NCI-H460 (cell line): ENCODE measurements at places on chromosomes 3 and 15.

GRCh38 chr3:160094562-160094961, 105.9 kb downstream of the IL12A start:
- DNase-seq, result no peak

GRCh38 chr3:148330542-148330941, 367.2 kb upstream of the AGTR1 start:
- no peak for DNase-seq

- no peak for DNase-seq
Measured at GRCh38 chr3:155790272-155790925, 15.7 kb downstream of the C3orf33 start.

GRCh38 chr3:190224456-190224855, 97.8 kb downstream of the CLDN1 start:
- no peak for DNase-seq

GRCh38 chr3:125052624-125053303, 3.0 kb downstream of the HEG1 start:
- peak; percentile 58 for DNase-seq

- no peak for DNase-seq
Measured at GRCh38 chr3:9826815-9827573, 16.8 kb downstream of the RPUSD3 start.

- DNase-seq, result no peak
Measured at GRCh38 chr3:5186858-5187155, 700 bp upstream of the EDEM1 start.

DNA sequence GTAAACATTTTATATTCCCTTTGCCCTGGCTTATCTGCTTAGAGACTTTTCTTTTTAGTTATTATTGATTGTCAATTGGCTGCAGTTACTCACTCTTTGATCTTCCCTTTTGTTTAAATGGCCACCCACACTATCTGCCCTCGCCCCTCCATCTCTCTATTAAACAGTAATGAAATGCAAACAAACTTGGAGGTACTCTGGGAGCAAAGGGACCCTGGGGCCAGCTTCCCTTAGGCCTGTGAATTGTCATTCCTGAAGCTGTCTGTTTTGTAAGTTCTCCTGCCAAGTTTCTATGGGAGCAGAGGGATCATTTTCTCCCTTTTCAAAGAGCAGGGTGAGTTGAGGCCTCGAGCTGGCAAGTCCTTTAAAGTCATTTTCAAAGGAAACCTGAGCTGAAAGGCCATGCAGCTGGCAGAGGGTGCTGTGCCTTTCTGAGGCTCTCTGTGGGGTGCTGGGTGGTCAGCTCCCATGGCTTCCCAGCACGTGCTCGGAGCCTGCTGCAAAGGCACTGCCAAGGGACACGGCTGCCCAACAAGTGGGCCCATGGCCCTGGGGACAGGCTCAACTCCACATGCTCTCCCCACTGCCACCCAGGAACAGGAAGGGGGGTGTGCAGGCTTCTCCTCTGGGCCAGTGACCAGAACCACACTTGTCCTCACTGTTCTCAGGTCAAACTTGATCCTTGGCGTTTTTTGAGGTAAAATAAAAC, 17.4 kb upstream of the RTP2 start:
- DNase-seq, result no peak

GRCh38 chr3:141279077-141279967, 47.7 kb downstream of the PXYLP1 start:
- no peak for DNase-seq

DNA sequence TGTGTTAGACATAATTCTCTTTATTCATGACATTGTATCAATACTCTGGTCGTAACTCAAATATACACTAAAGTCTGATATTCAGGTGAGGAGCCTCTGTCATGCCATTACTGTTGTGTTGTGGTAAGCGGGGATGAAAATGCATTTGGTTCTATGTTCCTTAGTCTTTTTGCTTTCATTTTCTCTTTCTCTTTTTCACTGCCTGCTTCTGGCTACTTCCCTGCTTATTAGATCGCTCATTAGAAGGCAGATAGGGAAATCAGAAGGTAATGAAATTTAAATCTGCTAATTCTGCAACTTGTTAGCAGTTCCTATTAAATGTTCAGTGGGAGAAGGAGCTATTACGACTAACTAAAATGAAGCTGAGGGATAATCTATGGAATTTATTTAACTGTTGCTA, 345.0 kb downstream of the GRM7 start:
- DNase-seq, result no peak

- no peak for DNase-seq
Measured at GRCh38 chr15:28181366-28181765, 82.3 kb upstream of the OCA2 start.

- DNase-seq, result no peak
Measured at GRCh38 chr15:48775546-48775945, 35.3 kb downstream of the CEP152 start.

DNA sequence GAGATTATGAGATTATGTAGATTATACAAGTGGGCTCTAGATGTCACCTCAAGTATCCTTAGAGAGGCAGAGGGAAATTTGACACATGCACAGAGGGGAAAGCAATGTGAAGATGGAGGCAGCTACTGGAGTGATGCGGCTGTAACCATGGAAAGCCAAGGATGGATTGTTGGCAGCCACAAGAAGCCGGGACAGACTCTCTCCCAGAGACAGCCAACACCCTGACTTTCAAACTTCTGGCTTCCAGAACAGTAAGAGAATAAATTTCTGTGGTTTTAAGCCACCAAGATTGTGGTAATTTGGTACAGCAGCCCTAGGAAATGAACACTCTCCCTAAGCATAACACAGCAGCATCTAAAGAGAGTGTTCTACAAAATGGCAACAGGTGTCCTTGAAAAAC, 34.4 kb upstream of the PRICKLE2 start:
- DNase-seq, result no peak

DNA sequence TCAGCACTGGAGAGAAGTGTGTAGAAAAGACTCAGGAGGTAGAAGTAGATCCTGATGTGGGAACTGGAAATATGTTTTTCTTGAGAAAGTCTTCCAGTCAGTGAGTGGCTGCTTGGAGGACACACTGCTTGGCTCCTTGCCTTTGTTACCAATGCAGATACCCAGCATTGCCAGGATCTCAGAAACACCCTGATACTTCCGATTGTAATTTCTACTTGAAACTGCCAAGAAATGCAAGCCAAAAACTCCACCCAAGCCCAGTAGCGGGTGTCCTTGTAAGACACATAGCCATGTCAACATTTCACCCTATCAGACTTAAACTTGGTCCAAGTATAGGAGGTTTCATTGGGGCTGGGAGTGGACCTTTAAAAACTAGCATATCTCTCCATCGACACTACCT, 141.8 kb downstream of the ALDH1A2 start:
- no peak for DNase-seq

GRCh38 chr3:122533480-122533879, 18.7 kb upstream of the KPNA1 start:
- no peak for DNase-seq
